RCC 7860 (cell line): ENCODE measurements at places on chromosomes 2 and 18.

DNA sequence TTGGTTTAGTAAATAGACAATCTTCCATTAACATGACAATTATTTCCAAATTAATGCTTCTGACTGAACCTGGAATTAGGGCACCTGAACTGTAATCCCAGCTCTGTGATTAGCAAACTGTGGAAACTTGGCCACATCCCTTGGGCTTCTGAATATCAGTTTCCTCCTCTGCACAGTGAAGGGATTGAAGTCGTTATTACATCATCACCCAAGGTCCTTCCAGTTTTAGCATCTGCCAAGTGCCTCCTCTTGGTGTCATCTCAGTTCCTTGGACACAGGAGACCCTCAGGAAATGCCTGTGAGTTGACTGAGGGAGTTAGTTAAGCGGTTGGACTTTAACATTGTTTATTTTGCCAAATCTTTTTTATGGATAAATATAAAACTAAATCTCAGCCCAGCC is 64.8 kb downstream of the MOGAT1 start:
- no peak for DNase-seq

- DNase-seq = no peak
Measured at GRCh38 chr2:203080447-203081045, 65.9 kb downstream of the NBEAL1 start.

GRCh38 chr2:64376926-64377325 is 77.0 kb upstream of the LGALSL start:
- no peak for DNase-seq

GRCh38 chr2:168212167-168212566 is 35.2 kb downstream of the STK39 start:
- DNase-seq = no peak

DNA sequence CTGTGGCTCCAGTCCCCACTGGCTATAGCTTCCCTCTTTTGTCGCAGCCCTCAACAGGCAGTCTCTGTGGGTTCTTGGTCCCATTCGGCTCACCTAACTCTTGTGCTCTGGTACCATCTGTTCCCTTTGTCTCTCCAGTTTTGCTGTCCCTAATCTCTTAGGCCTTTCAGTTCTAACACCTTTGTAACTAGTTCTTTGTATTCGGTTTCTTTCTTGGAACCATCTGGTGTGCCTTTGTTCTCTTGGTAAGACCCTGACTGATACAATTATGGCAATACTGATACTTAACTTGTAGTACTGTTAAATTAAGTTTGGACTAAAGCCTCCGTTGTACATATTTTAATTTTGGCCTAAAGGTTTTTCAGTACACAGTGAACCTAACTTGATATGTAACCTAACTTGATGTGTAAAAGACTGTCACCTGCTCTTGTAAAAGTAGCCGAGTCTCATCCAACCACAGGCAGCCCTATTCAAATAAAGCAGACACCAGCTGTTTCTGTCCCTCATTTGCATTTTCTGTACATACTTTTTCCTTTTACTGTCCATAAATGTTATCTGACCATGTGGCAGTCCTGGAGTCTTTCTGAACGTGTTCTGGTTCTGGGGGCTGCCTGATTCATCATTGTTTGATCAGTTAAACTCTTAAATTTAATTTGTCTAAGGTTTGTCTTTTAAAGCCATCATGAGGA is 4.8 kb upstream of the MRPL44 start:
- no peak for DNase-seq

DNA sequence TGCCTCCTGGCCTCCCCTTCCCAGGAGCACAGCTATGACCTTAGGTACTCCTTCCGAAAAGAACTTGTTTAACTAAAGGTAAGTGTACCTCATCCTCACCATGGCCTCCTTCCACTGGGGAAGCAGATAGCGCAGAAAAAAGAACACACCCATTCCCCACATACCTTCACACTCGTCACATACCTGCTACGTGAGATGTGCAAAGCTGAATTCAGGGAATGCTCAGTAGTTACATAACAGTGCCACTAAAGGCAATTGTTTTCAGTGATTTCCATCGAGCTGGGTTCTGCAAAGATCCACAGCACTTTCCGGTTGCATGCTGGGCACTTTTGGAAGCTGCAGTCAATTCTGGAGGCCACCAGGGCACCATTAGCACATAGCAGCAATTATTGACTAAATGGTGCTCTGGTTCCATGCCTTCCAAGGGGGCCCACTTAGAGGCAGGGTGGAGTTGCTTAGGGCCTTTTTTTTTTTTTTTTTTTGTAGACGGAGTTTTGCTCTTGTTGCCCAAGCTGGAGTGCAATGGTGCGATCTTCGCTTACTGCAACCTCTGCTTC is 41.0 kb downstream of the PAX8 start:
- DNase-seq = no peak

GRCh38 chr2:38467768-38468455 is 90.8 kb upstream of the ATL2 start:
- DNase-seq = no peak

- no peak for DNase-seq
Measured at GRCh38 chr2:175744000-175744399, 258.1 kb downstream of the LNPK start.
